Keratinocyte (primary cell): ENCODE measurements at places on chromosomes 7 and 10. TPM values are rescaled to one million over a fixed set of nuclear protein-coding genes. Genes with fewer than 3 reads are reported as not detected.

Gene DNAJC1
- polyA plus RNA-seq: 16.0 to 35.7 TPM (median 24.8 TPM) in 3 replicates

Gene CRHR2
- polyA plus RNA-seq: not detected in 3 replicates

Gene CTTNBP2
- polyA plus RNA-seq: 0.55 to 1.3 TPM (median 0.63 TPM) in 3 replicates

Gene STK31
- 0.01 to 0.03 TPM in 2 of 3 replicates, not detected in the other for polyA plus RNA-seq
